ENCODE measurements at places on chromosomes 6 and 20. TPM values are rescaled to one million over a fixed set of nuclear protein-coding genes. Genes with fewer than 3 reads are reported as not detected.

Gene BPIFB2
- not detected for total RNA-seq

- no peak overlapping the region for H3K27ac ChIP-seq
- no peak for DNase-seq
- no peak overlapping the region for H3K4me3 ChIP-seq
- H3K27me3 ChIP-seq: no peaks in the 10 kb centered on the region
These were observed 184.3 kb downstream of the CARMIL1 start for GRCh38 chr6:25463441-25463840.

DNA sequence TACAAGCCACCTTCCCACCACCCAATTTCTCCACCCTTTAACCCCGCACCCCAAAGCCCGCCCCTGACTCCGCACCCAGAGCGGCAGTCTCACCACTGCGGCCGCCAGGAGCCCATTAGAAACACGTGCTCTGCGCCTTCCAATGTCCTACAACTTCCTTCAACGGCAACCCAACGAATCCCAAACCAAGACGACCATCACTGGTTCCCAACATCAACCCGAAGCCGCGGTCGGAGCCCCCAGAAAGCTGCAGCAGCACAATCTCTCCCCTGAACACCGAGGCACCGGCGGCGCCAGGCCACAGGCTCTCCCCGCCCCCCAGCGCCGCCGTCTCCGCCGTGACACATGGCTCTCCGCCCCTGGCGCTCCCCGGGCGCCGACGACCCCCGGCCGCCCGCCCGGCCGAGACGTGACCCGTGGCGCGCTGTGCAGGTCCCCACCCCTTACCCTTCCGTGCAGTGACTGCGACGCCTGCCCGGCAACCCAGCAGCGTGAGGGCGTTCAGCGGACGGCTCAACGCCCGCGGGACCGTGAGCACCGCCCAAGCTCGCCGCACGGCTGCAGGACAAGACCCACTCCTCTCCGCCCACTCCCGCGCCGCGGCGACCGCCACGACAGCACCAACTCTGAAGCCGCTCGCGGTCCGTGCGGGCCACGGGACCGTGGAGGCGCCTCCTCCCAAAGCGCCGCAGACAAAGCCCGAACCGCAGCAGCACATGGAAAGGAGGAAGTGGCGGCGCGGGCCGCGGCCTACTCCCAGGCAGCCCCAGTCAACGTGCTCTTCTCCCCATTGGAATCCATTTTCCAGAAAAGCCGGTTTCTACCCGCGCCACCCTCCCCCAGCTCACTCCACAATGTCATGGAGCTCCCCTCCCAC lies 551 bp downstream of the SYNCRIP start:
- DNase-seq: peak; percentile 82
- no peaks in the 10 kb centered on the region for H3K27me3 ChIP-seq
- H3K27ac ChIP-seq: peak overlapping the region; percentile 96
- H3K4me1 ChIP-seq: no peaks in the 10 kb centered on the region
- peaks cover 26% of the 10 kb centered on the region for H3K36me3 ChIP-seq
- peak overlapping the region; percentile 95 for H3K4me3 ChIP-seq

Gene OLIG3
- not detected for total RNA-seq
